ENCODE measurements at places on chromosomes 3 and 15. TPM values are rescaled to one million over a fixed set of nuclear protein-coding genes. Genes with fewer than 3 reads are reported as not detected.

GRCh38 chr3:184559336-184559735, 2.2 kb upstream of the EPHB3 start:
- no peak for DNase-seq

DNA sequence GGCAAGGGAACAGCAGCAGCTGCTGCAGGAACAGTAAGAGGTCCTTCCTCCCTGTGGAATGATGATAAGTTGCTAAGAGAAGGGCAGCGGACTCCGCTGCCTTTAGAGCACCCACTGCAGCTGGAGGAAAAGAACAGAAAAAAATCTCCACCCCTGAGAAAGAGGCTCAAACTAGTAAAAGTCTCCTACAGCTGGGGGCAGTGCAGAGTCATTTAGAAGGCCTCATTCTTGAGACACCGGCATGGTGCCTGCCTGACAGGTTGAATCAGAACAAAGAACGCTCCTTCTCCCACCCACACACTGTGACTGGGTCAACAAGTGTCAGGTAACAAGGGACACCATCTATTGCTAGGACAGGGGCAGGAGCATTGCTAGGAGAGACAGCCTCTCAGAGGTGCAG, 188.4 kb downstream of the ABHD5 start:
- DNase-seq: no peak

EDEM1 gene
- 18.0 TPM for polyA plus RNA-seq

GOLGA8S gene
- 1.4 TPM for polyA plus RNA-seq

SNRPN gene
- 264 TPM for polyA plus RNA-seq

DNA sequence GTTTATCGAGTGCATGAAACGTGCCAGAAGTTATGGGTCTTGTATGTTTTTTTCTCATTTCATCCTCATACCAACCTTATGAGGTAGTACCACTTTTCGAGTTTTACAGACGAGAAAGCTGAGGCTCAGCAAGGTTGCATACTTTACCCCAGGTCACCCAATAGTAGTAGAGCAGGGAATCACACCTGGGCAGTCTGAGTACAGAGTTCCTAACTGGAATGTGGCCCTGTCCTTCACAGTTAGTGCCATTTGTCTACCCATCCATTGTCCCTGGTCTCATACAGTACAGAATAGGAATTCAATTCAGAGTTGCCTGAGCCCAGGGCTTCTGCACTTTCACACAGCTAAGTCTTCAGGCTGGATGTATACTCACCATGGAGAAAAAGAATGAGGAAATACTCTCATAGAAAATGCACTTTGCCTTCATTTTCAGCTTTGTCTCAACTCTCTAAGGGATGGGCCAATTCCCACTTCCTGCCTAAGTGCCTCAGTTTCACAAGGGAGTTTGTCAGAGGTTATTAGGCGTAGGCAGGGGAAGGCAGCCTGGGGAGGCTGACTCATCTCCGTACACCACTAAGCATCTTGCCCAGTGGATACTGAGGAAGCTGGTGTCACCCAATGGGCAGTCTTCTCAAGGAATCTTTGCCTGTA, 93.2 kb downstream of the TMEM212 start:
- no peak for DNase-seq

DNA sequence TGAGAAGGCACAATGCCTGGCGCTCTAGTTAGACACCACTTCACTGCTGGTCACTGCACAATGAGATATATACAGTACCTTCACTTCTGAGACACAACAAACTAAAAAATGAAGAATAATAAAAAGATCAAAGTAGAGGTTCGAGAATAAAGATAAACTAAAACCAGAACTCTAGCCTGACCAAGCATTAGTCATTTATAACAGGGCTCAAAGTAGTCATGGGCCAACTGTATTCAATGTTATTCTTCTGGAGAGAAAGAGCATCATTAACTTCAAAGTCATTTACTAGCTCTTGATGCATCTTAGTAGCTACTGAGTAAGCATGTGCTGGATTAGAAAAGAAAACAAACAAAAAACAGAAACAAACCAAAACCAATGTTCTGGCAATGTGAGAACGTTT, 145.2 kb downstream of the SSR3 start:
- no peak for DNase-seq

DNA sequence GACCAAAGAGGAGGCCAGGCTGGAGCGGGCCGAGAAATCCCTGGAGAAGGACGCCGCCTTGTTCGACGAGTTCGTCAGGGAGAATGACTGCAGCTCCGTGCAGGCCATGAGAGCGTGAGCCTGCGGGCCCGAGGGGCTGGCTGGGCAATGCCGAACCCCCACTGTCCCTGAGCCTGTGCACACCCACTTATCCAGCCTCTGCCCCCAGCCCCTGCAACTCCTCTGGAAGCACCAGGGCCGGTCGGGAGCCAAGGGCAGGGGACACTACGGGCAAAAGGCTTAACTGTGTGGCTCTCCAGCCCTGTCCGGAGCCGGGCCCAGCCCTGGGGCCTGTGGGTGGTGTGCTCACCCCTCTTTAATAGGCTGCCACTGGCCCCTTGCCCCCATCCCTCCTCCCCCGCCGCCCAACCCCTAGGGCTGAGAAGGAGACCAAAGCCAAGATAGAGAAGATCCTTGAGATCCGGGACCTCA, 24.0 kb downstream of the CFAP100 start:
- DNase-seq: no peak

DNA sequence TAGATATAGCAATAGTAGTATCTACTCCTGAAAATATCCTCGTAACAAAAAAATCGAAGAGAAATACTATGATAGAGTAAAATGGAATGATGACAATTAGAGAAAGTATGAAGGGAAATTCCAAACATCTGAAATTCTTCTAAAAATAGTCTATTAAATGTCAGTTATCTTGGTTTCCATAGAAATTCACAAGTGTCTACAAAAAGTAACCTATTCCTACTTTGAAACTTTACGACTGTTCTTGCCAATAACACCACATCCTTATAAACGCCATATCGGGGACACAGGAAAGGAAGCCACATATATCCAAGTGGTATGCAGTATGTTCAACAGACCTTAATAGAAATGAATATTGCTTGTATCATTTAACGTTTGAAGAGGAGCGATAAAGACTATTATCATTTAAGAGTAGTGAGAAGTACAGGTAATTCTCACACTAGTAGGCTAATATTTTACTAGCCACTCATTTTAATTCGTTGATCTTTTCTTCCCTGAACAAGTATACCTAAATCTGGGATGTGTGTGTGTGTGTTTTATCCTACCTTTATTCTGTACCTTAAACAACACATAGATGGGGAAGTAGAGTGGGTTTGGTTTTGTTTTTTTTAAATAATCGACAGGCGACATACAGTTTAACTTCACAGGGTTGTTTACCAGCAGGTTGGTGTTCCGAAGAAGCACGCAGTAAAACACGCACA, 1.2 kb downstream of the GPR176 start:
- DNase-seq: no peak

GRCh38 chr3:52771702-52772101, 962 bp upstream of the NEK4 start:
- DNase-seq: no peak

DNA sequence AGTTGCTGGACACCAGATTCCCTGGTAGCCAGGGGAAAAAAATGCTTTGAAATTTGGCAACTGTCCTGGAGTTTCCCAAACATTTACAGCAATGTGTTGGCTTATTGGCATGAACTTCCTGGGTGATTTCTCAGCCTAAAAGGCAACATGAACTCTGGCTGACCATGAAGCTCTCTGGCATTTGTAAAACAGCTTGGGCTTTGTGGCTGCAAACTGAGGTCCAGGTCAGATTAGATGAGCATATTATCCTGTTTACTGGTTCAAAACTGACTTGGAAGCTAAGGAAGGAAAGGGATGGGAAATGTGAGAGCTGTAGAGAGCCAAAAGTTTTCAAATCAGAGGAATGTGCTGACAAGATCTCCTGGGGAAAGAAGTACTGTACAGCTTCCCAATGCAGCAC, 139.0 kb downstream of the P3H2 start:
- DNase-seq: no peak

DNA sequence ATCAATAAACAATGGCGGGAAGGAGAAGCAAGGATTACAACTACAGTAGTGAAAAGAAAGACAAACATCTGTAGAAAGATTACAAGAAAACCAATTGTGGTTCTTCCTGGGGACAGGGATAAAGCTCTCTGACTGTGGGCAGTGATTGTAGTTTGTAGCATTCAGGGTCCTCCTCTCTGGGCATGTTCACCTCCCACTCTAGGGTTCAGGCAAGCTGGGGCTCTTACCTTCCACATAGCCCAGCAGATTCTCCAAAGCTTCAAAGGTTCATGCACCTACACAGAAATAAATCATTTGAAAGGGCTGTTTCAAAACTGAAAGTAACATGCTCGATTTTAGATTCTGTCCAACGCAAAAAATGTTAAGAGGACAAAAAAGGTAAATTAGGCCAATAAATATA, 17.4 kb upstream of the UBE3A start:
- no peak for DNase-seq

DNA sequence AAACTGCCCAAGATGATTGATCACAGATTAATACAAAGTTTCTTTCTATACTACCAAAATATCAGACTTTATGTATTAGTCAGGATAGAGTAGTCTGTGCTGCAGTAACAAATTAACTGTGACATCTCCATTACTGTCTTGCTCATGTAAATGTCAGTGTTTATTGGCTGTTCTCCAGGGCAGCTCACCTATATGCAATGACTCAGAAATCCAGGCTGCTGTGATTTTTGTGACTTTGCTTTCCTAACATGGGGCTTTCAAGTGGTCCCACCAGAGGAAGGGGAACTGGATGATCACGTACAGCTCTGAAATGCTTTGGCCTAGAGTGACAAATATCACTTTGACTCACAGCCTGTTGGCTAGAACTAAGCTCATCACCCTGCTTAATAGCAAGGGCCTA, 12.9 kb downstream of the PLS1 start:
- DNase-seq: no peak

CLRN1 gene
- polyA plus RNA-seq: not detected

DNA sequence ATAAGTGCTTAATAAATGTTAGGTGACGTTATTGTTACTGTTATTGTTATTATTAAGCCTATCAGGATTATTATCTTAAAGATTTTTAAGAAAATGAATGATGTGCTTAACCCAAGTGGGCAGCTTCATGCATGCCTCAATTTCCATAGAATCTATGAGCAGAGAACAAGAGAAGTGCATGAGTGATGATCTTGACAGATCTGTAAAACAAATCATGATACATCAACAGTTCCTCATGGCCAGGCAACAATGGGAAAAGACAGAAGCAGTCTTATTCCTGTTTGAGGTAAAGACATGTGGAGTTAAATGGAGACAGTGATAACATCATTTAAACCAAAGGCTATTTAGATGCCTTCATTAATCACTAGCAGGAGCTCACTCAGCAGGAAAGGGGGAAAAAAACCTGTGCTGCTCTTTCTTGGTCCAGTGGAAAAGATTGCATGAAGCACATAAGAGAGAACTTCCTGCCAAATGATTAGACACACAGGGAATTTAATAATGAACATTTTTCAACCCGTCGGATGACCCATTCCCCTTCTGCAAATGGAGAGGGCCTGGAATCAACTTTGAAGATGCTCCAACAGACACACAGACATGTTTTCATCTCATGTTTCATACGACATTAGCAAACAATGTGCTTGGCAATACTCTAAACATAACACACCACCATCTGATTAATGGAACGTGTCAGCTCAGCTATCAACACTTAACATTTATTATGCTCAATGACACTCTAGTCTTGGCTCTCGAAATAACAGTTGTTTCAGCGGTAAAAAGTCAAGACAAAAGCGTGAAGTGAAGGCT, 212.2 kb upstream of the LRRN1 start:
- peak; percentile 50 for DNase-seq

GRCh38 chr3:62665627-62666437, 209.4 kb downstream of the CADPS start:
- peak; percentile 37 for DNase-seq

DNA sequence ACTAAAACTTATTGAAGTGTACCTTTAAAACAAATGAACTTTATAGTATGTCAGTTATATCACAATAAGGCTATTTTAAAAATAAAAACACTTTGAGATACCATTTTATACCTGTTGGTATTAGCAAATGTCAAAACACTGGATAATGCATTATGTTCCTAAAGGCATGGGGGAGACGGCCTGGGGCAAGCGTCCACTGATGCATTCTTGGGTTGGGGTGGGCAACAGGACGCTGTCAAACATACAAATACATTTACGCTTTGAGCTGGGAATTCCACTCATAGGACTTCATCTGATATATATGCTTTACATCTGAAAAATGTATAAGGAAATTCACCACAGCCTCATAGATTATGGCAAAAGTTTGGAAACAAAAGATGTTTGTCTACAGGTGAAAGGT, 7.6 kb upstream of the GATA2 start:
- DNase-seq: no peak

DNA sequence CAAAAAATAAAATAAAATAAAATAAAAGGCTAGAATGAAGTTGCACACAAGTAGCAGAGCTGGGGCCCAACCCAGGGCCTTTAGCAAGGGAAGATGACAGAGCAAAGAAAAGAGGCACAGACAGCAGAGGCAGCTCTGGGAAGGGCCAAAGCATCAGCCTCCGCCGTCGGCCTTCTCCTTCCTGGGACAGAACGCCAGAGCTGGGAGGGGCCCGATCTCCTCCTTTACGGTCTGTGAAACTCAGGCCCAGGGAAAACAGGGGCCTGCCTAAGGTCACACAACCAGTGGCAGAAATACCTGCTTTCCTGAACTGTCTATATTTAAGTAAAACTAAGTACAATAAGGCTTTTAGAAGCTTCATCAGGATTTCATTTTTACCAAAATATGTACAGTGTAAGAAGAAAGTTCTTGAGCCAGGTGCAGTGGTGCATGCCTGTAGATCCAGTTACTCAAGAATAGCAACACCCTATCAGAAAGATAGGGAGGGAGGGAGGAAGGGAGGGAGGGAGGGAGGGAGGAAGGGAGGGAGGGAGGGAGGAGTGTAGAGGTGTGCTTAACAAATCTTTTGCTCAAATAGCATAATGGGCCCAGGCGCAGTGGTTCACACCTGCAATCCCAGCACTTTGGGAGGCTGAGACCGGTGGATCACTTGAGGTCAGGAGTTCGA, 43.0 kb upstream of the MUC4 start:
- no peak for DNase-seq

- DNase-seq: no peak
These were observed 35.3 kb downstream of the MOBP start for GRCh38 chr3:39502838-39503145.

DNA sequence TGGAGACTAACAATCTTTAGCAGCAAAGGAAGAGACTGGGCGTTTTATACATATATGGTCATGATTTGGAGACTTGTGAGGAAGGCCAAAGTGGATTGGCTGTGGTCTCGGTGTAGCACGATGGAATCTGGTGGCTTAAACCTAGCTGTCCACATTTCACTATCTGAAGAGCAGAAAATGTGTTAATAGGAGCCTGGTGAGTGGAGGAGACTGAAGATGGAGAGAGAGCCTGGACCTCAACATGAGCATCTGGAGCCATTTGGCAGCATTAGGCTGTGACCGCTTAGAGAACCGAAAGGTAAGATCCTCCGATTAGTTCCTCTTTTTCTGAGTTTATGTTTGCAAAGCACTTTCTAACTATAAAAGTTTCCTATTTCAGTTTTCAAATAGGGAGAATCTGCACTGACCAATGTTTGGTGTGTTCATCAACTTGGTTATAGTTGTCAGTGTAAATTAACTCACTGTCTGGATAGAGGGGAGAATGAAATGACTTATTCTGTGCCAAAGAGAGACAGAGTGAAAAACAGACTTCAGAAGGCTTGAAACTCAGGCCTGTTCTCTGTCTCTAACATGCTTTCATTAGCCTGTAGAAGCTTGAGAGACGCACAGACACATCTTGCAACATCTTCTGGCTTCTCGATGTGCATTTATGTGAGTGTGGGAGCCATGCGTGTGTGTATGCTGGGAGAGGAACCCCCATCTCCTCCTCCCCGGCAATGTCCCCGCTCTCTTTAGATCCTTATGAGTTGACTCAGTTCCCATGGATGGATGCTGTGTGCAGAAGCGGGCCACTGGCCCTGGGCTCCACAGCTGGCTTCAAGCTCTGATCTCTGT, 244.7 kb upstream of the TBL1XR1 start:
- DNase-seq: no peak

- DNase-seq: no peak
These were observed 24.4 kb upstream of the SLC24A5 start for GRCh38 chr15:48096355-48096786.
